ENCODE measurements at places on chromosomes 1 and 21.

DNA sequence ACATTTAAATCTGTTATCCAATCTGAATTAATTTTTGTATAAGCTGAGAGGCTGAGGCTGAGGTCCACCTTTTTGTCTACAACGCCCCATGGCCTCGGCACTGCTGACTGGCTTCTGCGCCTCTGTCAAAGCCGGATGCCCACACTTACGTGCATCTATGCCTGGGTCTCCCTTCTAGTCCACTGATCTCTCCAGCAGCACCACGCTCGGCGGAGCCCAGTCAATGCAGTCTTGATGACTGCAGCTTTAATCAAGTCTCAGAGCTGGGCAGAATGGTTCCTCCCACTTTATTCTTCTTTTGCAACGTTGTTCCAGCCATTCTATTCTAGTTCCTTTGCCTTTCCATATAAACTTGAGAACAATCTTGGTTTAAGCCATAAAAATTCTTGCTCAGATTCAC, 9.4 kb downstream of the PRDM15 start:
- no peak for DNase-seq

DNA sequence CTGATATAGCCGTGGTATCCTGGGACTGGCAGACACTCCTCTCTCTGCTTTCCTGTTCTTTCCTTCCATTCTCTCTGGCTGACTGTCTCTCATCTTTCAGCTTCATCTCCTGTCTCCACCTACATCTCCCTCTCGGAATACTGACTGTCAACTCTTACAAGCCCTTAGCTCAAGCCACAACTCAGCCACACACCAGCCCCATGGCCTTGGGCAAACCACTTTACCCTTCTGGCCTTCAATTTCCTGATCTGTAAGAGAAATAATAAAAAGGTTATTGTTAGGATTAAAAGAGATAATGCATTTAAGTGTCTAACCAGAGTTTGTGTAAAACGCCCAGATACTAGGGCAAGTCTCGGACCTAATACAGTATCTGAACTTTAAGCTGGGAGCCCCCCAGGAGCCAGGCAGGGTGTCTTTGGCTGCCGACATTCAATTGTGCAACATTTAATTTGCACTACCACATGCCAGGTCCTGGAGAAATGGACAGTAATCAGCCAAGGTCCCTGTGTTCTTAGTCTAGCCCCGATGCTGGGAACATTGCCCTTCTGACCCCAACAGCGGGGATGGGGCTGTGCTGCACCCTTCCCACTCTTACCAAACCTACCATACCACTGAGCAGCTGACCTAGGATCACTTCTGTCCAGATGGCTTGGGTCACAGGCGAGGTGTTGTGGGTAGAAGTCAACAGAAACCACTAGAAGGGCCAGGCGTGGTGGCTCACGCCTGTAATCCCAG, 5.1 kb downstream of the ECHDC2 start:
- DNase-seq = no peak

DNA sequence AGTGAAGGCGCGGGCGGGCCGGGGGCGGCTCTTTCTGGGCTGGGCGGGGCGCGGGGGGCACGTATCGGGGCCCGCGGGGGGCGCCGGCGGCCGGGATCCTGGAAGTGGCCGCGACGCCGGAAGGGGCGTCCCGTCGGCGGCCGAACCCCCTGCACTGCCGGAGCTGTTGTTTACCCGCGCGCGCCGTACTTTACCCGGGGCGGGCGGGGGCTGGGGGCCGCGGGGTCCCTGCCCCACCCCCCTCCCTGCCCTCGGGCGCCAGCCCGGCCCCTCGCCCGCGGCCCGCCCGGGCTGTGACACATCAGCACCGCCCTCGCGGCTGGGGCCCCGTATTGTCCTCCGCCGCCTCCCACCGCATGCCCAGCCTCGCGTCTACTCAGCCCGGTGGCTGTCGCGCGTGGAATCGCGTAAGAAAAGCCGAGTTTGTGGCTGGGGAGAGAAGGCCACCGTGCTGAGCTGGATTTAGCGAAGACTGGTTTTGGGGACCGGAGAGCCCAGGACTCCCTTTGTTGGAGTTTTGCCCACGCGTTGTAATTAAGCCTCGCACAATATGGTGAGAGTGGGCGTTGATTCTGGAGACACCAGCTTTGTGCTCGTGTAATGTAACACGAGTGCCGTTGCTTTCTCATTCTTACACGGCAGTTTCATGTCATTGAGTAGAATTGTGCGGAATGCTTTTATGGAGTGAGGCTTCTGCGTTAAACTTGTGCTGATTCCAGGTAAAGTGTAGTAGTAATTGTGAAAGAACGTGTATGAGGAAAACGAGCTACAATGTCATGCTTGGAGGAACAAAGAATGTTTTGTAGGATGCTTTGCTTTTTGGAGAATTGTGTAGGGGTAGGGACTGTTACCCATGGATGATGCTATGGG, 559 bp downstream of the BACH1 start:
- DNase-seq = peak; percentile 83

DNA sequence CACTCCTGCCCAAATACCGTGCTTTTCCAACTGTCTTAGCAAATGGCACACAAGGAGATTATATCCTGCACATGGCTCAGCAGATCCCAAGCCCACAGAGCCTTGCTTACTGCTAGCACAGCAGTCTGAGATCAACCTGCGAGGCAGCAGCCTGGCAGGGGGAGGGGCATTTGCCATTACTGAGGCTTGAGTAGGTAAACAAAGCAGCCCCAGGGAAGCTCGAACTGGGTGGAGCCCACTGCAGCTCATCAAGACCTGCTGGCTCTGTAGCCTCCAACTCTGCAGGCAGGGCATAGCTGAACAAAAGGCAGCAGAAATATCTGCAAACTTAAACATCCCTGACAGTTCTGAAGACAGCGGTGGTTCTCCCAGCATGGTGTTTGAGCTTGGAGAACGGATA, 70.1 kb upstream of the PTBP2 start:
- DNase-seq = no peak

DNA sequence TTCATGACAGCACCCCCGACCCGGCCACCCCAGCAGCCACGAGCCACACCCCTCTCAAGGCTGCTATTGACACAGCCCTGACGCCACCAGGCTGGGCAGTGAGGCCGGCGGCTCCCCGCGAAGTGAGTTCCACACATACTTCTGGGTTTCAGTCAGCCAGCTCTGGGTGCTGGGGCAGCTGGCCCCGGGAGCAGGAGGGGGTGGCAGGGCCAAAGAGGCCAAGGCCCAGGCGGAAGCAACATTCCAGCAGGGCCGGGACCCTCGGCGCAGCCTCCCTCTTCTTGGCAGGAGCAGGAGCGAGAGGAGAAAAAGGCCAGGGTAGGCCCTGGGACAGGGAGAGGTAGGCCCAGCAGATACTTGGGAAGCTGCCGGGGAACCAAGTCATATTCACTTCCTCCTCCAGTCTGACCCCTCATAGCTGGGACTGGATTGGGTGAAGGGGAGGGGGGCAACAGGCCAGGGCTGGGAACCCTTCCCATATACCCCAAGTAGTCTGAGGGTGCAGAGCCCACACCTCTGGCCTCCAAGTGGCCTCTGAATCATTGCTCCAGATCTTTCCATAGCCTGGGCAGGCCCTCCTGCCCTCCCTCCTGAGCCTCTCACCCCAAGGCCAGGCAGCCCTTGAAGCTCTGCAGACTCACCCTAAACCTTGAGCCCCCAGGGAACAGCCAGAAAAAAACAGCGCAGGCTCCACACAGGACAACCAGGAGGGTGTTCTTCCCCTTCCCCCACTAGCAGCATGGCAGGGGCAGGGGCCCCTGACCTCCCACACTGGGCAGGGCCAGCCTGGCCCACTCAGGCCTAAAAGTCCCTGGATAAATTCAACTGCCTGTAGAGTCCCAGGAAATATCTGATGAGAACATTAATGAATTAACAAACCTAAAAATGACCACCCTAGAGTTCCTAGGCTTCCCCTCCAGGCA, 5.7 kb downstream of the HSPG2 start:
- DNase-seq = peak; percentile 79

DNA sequence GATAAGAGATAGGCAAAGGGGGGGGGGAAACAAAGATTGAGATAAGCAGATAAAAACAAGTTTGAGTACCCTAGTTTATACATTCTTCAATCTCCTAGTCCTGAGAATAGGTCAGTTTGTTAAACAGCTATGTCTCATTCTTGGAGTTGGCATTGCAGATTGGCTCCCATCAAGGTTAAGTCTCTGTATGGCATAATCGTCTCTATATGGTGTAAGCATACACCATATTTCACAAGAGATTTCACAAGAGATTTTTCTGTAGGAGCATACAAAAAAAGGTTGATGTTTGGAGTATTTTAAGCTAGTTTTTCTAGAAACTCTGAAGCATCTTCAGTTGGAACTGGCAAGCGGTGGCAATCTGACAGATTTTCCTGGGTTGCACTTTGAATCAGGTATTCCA, 35.8 kb downstream of the NCAM2 start:
- no peak for DNase-seq

GRCh38 chr1:203291201-203292096, 13.9 kb upstream of the BTG2 start:
- DNase-seq = no peak

DNA sequence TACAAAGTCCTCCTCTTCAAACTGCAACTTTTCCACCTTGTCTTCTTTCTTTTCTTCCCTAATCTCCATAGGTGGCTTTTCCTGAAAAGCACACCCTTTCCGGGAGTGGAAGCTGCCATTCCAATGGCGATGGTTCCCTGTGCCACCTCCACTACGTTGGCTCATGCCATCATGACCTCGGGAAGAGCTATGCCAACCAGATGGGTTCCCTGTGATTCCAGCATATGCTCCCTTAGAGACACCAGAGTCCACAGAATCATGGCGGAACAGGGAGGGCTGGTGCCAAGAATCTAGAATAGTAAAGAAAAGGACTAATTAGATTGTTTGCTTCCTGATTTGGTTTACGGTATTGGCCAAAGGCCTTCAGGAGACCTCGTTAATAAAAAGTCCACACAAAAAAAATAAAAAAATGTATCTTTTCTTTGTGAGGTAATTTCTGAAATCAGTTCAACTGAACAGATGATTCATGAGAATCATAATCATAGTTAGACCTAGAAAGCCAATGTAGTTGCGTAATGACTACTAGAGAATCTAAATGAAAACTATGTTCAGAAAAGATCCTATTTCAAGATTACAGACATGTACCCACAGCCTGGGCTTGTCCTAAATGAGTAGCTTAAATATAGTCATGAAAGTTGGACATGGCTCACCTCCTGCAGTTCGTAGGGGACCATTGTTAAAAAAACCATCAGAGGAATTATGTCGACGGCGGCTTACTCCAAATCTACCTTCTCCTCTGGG, 30.9 kb upstream of the CCDC17 start:
- no peak for DNase-seq

DNA sequence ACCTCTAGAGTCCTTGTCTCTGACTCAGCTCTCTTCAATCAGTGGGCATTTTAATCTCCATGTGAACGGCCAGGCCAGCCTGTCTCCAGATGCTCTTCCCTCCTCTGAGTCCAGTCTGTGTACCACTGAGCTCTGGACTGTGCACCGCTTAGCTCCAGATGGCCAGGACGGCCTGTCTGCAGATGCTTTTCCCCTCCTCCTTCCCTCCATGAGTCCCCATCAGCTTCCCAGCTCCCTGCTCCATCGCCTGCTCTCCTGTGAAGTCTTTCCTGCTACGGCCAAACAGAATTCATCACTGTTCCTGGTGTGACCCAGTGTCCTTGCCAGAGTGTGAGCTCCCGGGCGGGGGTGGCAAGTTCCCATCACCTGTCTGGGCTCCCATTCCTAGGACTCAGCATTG, 42.0 kb downstream of the STUM start:
- no peak for DNase-seq

DNA sequence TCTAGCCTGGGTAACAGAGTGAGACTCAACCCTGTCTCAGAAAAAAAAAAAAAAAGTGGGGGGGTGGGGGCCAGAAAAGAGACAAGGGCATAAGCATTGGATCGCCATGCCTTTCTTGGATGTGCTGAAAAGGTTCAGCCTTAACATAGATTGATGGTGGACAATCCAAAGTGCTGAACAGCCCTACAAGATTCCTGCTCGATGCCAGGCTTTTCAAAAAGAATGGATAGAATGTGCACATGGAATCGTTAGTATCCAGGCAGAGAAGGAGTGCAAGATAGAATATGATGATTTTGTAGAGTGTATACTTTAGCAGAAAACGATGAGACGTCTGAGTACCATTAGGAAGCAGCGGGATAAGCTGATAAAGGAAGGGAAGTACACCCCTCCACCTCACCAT, 10.9 kb upstream of the COA7 start:
- DNase-seq = peak; percentile 20

GRCh38 chr1:1857096-1857703, 33.7 kb downstream of the GNB1 start:
- no peak for DNase-seq

DNA sequence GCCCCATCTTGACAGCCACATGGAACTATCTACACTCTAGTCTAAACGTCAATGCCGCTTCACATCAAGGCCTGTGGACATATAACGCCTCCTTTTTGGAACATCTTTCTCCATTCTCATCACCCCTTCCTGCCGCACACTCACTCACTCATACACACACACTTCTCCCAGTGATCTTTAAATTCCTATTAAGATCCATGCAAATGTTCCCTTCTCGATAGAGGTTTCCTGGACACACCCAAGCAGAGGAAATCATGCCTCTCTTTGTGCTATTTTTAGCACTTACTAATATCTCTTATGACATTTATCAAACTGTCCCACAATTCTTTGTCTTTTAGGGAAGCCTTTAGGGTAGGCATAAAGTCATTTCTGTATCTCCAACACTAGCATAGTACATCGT, 28.2 kb upstream of the SLAMF9 start:
- no peak for DNase-seq

DNA sequence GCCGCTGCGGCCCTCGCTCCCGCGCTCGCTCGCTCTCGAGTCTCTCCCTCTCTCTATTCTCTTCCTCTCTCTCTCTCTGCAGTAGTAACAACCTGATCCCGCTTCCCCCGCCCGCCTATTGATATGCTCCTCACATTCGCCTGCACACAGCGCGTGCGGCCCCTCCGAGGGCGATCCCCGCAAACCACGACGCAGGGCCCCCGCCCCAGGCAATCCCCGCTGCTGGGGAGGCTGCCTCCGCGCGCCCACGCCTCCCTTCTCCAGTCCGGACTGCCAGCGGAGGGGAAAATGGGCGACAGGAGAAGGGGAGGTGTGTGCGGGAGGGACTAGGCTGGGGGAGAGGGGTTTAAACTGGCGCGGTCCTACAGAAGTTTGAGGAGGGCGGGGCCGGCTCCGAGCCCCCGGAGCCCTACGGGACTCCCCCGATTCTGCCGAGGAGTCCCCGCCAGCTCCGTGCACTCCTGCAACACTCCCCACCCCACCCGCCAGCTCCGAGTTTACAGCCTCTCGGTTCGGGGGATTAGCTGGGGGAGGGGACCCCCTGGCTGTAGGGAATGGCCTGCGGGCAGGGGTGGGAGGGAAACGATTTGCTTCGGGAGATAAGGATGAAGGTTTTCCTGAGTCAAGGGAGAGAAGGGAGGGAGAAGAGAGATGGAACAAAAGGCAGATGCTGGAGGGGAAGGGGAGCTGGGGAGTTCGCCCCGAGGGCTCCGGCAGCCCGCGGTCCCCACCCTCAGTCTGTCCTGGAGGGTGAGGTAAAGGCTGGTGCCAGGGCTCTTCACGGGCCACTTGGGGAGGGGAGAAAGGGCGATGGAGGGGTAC, 66.6 kb downstream of the SYT2 start:
- DNase-seq = no peak

GRCh38 chr1:242824435-242824834, 299.9 kb upstream of the PLD5 start:
- DNase-seq = peak; percentile 96

GRCh38 chr1:51768971-51769588, 109.4 kb downstream of the NRDC start:
- peak; percentile 69 for DNase-seq

GRCh38 chr1:183870351-183871077, 65.6 kb downstream of the RGL1 start:
- DNase-seq = no peak

- DNase-seq = no peak
Observed at GRCh38 chr1:46615735-46616134, 876 bp downstream of the MOB3C start.

- DNase-seq = no peak
Observed at GRCh38 chr1:17119773-17120480, 676 bp upstream of the PADI2 start.
